ENCODE measurements at places on chromosomes 12 and 14.
A peak's percentile ranks its signal among the peaks of the same experiment; 100 is the strongest.

- no peak for DNase-seq
These were observed 883 bp upstream of the MYL2 start for GRCh38 chr12:110921262-110921661.

DNA sequence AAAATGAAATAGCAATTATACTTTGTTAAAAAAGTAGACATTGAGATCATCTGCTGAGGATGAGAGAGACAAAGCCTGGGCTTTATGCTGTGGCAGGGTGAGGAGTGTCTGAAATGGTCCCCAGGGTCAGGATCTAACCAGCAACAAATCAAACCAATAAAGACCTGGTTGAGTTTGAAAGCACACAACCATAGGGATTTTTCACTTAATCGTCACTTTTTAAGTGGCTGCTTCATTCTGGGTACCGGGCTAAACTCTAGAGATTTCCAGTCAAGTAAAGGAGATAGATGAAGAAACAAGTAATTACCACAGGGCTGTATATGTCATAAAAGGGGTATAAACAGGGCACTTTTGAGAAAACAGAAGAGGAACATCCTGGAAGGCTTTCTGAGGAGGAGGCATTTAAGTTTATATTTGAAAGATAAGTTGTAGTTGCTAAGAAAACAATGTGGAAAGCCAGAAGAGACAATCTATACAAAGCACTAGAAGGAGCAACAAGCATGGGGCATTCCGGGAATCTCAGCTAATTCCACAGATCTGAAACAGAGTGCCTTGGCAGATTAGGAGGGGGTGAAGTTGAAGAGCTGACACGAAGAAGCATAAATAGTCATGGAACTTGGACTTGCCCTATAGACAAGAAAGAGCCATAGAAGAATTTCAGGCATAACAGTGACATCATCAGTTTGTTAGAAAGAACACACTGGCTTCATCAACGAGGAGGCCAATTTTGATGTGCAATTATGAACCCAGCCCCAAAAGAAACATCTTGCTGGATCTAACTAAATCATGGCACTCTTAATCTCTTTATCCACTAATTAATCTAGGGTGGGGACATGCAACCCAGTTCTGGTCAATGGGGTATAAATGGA lies 46.9 kb upstream of the FRS2 start:
- DNase-seq = no peak

GRCh38 chr12:96197503-96198272 lies 3.5 kb downstream of the ELK3 start:
- DNase-seq = peak; percentile 29

DNA sequence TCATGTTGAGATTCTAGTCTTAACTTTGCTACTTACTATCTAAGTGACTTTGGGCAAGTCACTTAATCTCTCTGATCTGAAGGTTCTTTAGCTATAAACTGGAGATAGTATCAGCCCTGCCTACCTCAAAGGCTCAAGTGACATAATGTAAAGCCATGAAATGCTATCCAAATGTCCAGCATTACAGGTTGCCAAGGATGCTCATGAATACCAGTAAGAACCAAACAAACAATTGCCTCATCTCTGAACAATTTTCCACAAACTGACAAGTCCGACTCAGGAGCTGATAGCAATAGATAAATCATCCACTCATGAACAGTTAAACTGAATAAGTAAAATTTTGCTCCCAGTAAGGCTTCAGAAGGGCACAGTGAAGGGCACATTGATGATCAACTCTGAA lies 51.5 kb downstream of the LMNTD1 start:
- no peak for DNase-seq

DNA sequence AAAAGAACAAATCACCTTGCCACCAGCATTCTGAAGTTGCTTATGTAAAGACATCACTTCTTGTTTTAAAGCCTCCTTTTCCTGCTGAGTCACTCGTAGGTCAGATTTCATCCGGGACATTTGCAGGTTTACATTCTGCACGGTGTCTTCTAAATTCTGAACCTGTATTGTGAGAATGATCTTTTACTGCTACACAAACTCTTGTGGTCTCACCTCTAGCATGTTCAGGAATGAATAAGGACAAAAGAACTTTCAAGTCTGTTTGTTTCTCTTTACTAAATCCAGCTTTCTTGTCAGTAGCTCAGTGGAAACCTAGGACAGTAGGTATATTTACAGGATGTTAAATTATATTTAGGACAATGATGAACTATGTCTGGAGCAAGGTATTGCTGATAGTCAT lies 73.5 kb upstream of the SAV1 start:
- peak; percentile 22 for DNase-seq
